ENCODE measurements at places on chromosomes 7 and 10.

DNA sequence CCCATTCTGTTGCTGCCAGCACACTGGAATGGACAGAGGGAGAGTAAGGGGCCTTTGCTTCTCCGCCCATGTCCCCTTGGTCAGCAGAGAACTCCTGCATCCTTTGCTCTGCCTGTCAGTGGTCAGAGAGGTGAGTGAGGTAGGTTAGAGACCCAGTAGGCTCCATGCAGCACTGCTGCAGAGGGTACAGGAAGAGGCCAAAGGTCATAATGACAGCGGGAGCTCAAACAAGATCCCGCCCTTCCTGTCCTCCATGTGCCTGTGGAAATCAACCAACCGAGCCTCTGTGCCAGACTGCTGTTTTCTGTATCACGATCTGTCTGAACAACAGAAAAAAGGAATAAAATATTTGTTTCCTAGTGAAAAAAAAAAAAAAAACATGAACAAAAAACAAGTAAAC, 81.4 kb downstream of the ZNF33B start:
- no peak for DNase-seq

DNA sequence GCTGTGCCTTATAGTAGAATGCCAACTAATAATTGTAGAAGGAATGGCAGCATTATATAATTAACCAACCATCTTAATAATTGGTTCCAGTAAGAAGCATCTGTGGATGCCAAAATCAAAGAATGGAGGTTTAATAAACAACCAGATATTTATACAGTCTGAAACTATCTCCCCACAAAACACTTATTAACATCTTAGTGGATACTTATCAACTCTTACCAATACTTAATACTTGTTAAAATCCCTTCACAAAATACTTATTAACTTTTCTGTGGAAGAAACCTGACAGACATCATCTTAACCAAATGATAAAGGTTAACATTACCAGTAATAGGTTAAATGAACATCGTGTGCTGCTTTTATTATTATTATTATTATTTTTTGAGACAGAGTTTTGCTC, 29.1 kb upstream of the FAM107B start:
- DNase-seq, result no peak

- DNase-seq, result no peak
These were observed 3.7 kb downstream of the ANXA11 start for GRCh38 chr10:80201608-80202141.

- DNase-seq, result no peak
These were observed 7.0 kb downstream of the C10orf67 start for GRCh38 chr10:23337616-23338015.

GRCh38 chr7:115689941-115690340, 340.6 kb downstream of the TFEC start:
- DNase-seq, result no peak

DNA sequence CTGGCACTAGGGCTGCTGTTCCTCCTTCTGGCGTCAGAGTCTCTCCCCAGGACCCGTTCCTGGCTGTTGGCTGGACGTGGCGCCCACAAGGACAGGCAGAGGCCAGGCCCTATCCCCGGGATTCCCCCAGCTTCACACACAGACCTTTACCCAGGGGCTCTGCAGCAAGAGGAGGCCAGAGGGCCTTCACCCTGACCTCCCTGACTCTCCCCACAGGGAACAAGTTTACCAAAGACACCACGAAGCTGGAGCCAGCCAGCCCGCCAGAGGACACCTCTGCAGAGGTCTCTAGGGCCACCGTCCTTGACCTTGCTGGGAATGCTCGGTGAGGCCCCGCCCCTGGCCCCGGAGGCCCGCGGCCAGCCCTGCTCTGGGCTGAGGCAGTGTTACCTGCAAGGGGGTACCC, 82.2 kb downstream of the GTF2IRD1 start:
- DNase-seq, result no peak

- no peak for DNase-seq
These were observed 780.2 kb downstream of the MAGI2 start for GRCh38 chr7:78673272-78673671.

DNA sequence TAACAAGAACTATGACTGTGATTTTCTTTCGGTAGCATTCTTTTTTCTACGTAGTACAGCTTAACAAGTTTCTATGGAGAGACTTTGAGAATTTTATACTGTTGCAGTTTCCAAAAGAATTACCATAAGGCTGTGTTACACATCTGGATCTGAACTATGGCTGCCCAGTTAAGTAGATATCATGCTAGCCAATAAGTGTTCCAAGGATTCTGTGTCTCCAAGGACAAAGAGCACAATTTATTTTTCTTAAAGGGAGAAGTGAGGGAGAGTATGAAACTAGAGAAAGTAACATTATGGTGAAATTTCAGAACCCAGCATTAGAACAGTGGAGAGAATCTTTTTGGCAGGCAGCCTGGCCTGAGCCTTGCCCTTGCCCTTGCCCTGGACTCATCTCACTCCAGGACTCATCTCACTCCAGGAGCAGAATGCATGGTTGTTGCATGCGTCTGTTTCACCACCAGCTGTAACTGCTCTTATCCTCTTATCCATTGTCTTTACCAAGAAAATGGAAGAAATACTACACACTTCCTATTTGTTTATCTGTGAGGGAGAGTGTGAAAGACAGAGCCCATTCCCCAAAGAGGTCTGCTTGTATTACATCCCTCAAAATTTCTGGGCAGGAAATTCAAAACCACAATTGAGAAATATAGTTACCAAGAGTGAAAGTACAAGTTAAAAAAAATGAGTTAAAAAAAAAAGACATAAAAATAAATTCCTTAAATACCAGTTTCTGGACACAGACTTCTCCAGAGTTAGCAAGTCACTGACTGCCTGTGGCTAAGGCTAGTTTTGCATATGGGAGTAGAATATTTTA, 1067.5 kb downstream of the NRG3 start:
- DNase-seq, result peak; percentile 11

DNA sequence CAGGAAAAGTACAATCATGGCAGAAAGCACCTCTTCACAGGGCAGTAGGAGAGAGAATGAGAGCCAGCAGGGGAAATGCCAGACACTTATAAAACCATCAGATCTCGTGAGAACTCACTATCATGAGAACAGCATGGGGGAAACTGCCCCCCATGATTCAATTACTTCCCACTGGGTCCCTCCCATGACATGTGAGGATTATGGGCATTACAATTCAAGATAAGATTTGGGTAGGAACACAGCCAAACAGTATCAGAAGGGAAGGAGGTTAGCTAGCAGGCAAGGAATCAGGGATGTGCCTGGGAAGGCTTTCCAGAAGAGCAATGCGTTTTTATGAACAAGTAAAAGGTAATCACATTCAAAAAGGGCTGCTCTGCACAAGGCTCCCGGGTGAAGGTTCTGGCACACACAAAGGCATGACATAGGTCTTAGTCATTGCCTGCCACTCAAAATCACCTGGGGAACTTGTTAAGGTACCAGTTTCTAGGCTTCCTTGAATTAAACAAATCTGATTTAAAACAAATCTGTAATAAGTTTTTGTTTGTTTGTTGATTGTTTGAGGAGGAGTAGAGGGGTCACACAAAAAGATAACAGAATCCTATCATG, 40.9 kb downstream of the BMPER start:
- no peak for DNase-seq

DNA sequence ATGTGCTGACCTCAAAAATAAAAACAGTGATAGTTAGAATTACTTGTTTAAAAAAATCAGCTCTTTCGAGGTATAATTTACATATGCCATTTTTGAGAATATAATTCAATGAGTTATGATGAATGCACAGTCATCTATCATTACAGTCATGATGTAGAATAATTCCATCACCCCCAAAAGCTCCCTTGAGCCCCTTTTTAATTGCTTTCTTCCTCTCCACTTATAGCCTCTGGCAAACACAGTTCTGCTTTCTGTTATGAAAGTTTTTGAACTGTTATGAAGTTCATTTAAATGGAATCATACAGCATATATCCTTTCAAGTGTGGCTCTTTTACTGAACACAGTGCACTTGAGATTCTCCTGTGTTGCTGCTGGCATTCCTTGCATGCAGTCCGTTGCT, 41.4 kb downstream of the PRTFDC1 start:
- no peak for DNase-seq

DNA sequence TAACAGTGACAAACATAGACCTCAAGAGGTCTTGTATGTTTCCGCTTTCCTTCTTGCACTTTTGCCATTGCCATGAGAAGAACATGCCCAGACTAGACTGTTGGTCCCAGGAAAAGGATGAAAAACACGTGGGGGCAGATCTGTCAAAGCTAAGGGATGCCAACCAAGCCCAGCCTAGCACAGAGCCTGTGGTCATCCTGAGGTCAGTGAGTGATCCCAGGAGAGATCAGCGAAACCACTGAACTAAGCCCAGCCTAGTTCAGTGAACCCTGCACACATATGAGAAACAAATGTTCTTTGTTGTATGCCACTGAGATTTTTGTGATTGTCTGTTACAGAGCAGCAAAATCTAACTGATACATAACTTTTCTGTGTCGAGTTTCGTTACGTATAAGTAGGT, 718.8 kb downstream of the MAGI2 start:
- no peak for DNase-seq

- no peak for DNase-seq
These were observed 414.8 kb upstream of the MKI67 start for GRCh38 chr10:128540781-128541761.

- DNase-seq, result no peak
These were observed 178.7 kb downstream of the CACNA2D1 start for GRCh38 chr7:82264783-82265305.

DNA sequence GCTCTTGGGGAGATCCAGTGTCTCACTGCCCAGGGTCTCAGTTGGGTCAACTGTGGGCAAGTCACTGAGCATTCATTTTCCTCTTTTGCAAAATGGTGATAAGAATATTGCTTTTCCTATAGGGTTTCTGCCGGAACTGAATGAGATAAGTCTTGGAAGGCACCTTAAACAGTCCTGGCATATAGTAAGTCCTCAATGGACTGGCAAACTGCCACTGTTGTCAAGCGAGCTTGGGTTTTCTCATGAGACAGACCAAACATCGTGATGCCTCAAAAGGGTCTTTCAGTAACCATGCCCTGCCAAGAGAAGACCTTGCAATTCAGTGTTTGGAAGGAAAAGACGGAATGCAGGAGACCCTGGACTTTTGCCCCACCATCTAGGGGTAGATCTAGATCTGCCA, 251.5 kb downstream of the WDR11 start:
- no peak for DNase-seq

GRCh38 chr7:156944876-156945275, 4.6 kb upstream of the NOM1 start:
- DNase-seq, result no peak

GRCh38 chr10:69107176-69107490, 16.8 kb upstream of the VPS26A start:
- DNase-seq, result no peak

GRCh38 chr10:90571481-90572258, 286.2 kb downstream of the HTR7 start:
- DNase-seq, result no peak

- no peak for DNase-seq
These were observed 225.0 kb downstream of the CALN1 start for GRCh38 chr7:72187179-72187578.
